ENCODE measurements at places on chromosomes 5 and 9. TPM values are rescaled to one million over a fixed set of nuclear protein-coding genes. Genes with fewer than 3 reads are reported as not detected.

The HMCN2 gene
- total RNA-seq = 5.7 TPM

DNA sequence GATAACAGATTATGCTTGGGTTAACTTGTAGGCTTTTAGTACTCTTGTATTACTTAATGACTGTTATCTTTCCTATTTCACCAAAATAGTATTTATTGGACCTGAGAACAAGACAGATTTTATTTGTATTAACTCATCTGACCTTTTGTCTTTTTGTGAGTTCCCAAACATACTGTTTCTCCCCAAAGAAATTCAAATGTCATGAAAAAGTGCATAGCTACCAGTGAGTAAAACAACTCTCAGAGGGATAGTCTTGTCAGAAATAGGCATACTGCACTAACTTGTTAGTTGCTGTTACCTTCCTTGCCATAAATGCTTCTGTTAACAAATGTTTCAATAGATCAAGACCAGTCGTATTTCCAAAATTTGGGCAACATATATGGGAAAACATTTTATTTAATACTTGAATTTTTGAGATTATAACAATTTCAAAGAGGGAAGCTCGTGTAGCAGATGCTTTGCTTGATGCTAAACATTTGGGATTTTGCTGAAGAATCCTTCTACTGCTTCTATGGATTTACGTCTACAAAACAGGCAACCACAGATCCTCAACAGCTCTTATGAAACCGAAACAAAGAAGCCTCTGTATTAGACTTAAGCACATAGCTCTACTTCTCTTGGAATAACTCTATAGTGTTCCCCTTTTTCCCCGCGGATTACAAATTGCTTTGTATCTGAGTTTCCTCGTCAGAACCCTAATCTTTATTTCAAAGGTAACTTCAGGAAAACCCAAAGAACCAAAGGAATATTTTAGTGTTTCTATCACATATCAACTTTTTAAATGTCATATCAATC, 248.8 kb downstream of the MCTP1 start:
- DNase-seq = no peak

The SLC6A3 gene
- total RNA-seq = not detected

- no peak for DNase-seq
These were observed 7.1 kb upstream of the DMXL1 start for GRCh38 chr5:119063579-119064379.

The SLU7 gene
- 46.9 TPM for total RNA-seq

DNA sequence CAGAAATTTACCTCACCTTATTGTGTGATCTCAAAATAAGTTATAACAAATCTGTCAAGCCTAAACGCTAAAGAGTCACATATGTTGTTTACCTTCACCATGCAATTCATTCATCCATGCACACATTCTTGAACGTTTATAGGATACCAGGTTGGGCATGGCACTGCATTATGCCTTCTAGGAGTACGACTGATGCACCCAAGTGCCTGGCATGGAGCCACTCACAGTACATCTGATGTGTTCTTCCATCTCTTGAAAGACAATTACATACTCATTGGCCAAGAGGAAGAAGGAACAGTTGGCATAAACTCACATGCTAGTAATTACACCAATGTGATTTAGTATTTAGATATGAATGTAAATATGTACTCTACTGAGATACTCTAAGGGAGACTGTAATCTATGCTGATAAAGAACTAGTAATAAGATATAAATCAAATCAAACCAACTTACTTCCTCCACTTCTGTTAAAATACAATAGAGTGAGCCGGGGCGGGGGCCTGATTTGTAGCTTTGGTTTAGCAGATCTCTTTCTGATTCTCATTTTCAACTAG, 90.7 kb downstream of the LPAR1 start:
- DNase-seq = no peak

The NME5 gene
- 3.9 TPM for total RNA-seq

DNA sequence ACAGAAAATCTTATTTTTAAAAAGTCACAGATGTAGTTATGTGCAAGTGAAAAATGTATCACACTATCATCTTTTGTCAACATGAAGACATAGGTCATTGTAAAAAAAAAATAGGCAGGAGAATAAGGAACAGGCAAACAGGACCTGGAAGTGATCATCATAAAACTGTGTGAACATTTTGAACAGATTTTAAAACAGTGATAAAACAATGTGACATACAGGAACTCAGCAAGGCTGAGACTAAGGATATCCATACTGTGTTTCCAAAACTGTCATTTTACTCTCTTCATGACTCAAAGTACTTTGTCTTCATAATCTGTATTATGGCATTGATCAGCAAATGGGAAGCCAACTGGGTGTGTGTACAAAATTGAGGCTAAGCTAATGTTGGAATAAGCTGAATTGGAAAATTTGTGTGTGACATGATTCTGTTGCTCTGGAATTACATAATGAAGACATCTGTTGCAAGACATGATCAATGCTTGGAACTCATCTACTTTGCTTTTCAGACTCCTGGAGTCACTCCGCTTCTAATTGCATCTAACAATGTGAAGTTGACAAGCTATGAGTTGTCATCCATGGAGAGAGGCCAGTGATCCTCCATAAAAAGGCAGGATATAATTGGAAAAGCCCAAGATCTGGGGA, 978.7 kb upstream of the NUDT12 start:
- DNase-seq = no peak

The ACSL6 gene
- total RNA-seq = 3.4 TPM

The SV2C gene
- 0.22 TPM for total RNA-seq

The GBGT1 gene
- 8.2 TPM for total RNA-seq

The BHMT2 gene
- total RNA-seq = 8.9 TPM

- DNase-seq = no peak
These were observed 62.7 kb downstream of the NDFIP1 start for GRCh38 chr5:142171270-142171669.

- DNase-seq = no peak
These were observed 192.6 kb downstream of the TLE4 start for GRCh38 chr9:79764374-79764773.

The MED7 gene
- 9.0 TPM for total RNA-seq

The HOMER1 gene
- 51.6 TPM for total RNA-seq

- no peak for DNase-seq
These were observed 41.9 kb upstream of the PLPP6 start for GRCh38 chr9:4620057-4620765.

GRCh38 chr5:181127907-181128626, 2.9 kb downstream of the OR2V1 start:
- DNase-seq = no peak

- no peak for DNase-seq
These were observed 27.7 kb downstream of the FST start for GRCh38 chr5:53508125-53508524.

- DNase-seq = no peak
These were observed 97.6 kb upstream of the ADAMTS19 start for GRCh38 chr5:129362456-129362855.

The ADGRD2 gene
- not detected for total RNA-seq

GRCh38 chr5:67063055-67063454, 133.5 kb downstream of the CD180 start:
- DNase-seq = no peak

GRCh38 chr9:72751541-72751940, 201.3 kb downstream of the ALDH1A1 start:
- no peak for DNase-seq

The LCN15 gene
- total RNA-seq = 0.46 TPM

The C5orf52 gene
- total RNA-seq = not detected
